Activated T-cell treated with anti-CD3 and anti-CD28 coated beads, Interleukin-2, amount 50 U/mL, for 48 hours (primary cell): ENCODE measurements at places on chromosomes 1 and 21.

DNA sequence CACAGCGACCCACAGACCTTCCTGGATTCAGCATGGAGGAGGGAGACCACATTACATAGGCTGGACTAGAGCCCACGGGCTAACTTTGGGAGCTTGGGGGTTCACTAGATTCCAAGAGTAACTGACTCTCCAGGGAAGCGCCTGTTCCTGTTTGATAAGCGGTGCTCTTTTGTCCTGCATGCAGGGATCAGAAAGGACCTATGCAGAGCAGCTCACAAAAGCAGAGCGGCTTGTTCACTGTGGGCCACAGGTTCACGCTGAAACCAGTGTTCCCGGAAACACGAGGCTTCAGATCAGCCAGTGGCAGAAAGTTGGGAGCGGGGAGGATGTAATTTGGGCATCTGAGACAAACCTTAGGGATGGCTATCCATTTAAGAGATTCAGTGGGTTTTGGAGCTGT is 403.9 kb downstream of the PCP4 start:
- no peak for DNase-seq

DNA sequence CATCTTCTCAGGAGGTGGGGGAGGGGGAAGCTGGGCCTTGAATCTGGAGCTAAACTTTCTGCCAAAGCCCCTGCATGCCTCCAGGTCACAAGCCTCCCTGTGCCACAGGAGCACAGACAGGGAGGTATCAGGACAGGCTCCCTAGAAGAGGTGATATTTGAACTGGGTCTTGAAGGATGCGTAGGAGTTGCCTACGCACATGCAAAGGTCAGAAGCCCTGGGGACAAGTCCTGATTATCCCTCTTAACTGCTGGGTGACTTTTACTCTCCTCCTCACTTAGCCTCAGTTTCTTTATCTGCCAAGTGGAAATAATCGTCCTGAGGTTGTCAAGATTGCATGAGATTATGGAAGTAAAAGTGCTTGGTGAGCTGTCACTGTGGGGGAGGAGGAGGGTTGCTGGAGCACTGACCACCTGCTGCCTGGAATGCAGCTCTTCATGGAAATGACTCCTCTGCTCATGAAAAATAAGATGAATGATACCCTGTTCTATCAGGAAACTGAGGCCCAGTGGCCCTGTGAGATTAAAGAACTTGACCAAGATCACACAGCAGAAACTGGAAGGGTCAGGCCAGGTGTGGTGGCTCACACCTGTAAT is 50.6 kb upstream of the LAPTM5 start:
- DNase-seq = no peak

GRCh38 chr1:33527934-33528333 is 55.5 kb downstream of the ZSCAN20 start:
- DNase-seq = no peak

DNA sequence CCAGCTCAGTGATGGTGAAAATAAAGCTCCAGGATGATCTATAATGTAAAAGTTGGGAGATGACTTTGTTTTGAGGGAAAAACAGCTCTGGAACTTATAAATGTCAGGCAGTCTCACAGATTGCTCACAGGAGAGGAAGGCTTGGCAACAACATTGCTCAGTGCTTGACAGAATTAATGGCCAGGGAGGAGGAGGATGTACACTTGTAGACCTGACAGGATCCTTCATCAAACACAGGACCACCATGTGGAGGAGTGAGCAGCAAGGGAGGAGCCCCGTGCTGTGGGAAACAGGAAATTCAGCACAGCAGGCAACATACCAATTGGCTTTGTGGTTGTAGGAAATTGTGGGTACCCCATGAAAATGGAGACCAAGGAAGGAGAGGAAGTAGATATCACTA is 291.8 kb upstream of the CAMK1G start:
- no peak for DNase-seq

DNA sequence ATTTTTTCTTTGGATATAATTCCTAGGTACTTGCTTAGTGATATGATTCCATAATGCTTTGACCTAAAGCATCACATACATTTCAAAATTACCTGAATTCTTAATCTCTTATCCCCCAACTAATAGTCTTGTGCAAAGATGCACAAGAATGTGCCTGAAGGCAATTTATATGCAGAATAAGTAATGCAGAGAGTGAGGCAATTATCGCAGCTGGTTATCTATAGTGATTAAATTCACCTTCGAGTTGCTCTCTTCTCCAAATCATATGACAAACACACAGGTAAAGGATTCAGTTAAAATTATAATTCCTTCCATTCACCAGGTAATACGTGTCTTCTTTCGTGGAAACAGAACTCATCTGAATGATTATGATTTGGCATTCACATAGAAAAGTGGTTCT is 717.3 kb downstream of the MRPL39 start:
- DNase-seq = no peak

DNA sequence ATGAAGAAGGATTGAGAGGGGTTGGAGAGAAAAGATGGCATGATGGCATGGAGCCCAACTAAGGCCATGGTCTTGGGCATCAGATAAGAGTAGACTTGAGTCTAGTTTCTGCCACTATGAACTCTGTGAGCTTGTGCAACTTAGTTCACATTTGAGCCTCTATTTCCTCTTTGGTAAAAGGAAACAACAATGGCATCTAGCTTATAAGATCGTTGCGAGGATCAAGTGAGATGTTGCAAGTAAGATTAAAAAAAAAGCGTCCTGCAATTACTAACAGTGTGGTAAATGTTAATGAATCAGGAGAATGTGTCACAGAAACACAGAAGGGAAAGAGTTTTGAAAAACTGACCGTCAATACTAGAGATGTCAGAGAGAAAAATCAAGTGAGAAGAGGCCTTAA is 202.9 kb upstream of the FGGY start:
- no peak for DNase-seq

DNA sequence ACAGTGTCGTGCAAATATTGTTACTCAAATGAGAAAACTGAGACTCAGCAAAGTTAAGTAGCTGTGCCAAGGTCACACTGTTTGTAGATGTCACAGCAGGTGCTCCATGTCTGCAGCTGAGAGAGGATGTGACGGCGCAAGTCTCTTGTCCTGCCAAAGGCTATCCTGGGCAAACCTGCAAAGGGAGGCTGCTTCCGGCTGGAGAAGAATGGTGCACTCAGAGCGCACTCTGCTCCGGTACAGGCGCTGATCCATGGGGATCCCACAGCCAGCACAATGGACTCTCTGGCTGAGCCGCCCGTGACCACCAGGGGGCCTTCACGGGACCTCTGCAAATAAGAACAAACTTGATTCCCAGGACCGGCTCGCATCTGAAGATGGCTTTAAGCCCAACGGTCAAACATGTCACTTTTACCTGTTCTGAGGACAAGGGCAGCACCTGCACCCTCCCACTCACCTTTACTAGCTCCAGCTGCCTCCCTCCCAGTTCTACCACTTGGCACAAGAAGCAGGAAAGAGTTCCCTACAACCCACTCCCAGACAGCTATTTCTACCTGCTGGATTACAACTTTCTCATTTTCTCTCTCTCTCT is 21.9 kb downstream of the RD3 start:
- DNase-seq = peak; percentile 68

DNA sequence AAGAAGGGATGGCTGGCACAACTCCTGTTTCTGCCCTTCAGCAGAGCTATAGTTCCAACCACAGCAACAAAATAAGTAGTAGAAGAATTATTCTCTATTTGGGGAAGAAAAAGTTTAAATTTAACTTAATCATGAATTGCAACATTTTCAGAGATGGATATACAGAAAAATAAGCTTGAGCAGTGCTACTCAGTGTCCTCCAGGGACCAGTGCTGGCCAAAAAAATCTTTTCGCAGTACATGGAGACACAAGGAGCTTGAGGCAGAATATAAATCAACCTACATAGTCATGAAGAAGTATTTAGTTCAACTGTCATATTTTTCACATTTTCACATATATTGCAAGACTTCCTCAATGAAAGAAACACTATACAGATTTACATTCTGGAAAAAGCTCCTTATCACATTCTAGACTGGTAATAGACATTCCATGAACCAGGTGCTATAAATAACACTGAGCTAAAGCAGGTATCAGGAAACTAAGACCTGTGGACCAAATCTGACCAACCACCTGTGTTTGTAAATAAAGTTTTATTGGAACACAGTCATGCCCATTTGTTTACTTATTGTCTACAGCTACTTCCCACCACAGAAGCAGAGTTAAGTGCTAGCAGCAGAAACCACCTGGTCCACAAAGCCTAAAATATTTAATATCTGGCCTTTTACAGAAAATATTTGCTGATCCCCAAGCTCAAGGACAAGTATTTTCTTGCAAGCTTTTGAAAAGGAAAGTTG is 101.9 kb downstream of the RGS21 start:
- DNase-seq = no peak

- no peak for DNase-seq
These were observed 97.0 kb upstream of the CHODL start for GRCh38 chr21:18147678-18148077.

DNA sequence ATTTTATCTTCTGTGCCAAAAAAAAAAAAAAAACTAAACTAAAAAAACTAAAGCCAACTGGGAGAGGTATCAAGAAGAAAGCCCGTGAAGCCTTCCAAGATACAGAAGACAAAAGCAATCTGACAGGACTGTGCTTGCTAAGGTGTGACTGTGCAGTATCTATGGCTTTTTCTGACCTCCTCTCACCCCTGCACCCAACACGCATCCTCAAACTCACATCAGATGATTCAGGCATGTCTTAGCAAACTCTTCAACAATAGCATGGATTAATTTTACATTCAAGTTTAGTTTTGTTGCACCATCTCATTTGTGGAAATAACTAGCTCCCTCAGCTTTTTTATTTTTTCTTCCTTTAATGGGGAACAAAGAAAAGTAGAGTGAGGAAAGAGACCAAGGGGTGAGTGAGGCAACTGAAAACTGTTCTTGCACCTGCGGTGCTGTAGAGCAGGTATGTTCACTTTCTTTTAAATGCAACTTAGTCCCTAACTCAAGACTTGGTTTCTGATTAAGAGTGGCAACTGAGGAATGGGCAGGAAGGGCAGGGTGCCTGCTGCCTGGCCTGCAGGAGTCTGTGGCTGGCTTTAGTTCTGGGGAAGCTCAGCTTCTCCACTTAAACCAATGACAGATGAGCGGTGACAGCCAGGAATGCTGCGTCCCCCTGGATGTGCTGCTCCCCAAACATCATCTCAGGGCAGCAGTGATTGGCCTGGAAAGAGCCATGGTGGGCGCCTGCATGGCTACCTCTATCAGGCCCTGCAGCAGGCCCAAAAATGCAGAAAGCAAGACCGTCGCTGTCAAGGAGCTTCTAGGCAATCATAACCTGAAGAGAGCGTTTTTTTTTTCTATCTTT is 71.3 kb upstream of the LRRC8B start:
- no peak for DNase-seq

GRCh38 chr1:12087797-12088314 is 24.8 kb downstream of the TNFRSF8 start:
- peak; percentile 66 for DNase-seq

- DNase-seq = no peak
These were observed 73.9 kb downstream of the DNTTIP2 start for GRCh38 chr1:93805027-93805610.

- no peak for DNase-seq
These were observed 51.1 kb downstream of the HSF2BP start for GRCh38 chr21:43608225-43608624.

DNA sequence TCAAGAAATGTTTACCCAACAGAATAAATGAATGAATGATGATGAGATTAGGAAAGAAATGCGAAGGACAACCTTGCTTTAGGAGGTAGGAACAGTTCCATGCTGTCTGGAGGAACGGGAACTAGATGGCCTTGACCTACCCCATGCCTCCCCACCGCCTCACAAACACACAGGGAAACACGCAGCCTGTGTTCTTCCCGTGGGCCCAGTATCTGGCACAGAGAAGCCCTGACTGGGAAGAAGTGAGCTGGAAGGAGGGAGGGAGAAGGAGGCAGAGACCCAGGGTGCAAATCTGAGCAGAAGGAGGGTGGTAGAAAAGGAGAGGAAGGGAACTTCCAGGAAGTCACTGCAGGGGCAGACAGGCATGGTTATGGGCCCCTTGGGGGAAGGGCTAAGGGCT is 3.5 kb upstream of the ADORA1 start:
- DNase-seq = no peak

DNA sequence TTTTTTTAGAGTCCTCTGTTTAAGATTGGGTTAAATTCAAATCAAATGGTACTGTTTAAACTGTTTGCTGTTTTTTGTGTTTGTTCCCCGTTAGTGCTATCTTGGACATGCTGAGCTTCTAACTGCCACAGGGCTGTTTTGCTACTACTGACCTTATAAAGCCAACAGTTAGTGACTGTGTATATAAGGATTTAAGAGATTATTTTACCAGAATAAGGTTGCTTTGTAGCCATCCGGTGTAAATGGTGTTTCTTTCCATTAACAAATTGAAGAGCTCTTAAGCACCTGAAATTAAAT is 37.0 kb downstream of the ZNF281 start:
- no peak for DNase-seq

- DNase-seq = no peak
These were observed 64.1 kb upstream of the TMEM51 start for GRCh38 chr1:15089258-15089992.

- DNase-seq = no peak
These were observed 72.9 kb downstream of the RPS6KA1 start for GRCh38 chr1:26602378-26602959.

GRCh38 chr1:107840725-107841124 is 124.3 kb downstream of the VAV3 start:
- no peak for DNase-seq

DNA sequence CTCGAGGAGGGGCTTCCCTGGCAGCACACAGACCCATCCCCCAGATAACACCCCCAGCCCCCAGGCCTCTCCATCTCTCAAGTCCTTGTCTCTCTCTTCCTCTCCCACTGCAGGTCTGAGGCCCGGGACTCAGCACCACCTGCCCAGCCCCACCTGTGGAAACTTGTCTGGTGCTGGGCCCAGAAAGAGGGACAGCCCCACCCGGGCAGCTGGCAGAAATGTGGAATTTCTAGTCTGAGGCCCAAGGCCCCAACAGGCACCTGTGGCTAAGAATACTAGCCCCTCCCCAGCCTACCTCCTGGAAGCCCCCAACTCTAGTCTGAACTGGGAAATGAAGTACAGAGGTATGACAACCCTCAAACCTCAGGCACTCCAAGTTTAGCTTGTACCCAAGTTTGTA is 15.4 kb downstream of the TTC39A start:
- DNase-seq = no peak

DNA sequence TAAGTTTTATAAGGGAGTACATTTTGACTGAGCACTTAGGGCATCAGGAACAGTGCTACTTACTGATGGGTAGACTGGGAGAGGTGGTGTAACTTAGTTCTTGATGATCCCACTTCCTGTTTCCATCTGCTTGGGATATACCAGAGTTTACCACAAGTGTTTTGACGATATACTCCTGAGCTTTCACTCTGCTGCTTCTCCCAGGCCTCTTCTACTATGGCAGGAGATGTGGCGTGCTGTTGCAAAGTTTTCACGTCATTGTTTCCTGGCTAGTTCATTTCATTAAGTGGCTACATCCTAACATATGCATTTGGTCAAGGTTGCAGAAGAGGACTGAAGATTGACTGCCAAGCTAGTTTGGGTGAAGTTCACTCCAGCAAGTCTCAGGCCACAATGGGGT is 41.3 kb upstream of the LAMC2 start:
- DNase-seq = no peak
